ENCODE measurements at places on chromosomes 4 and X.

DNA sequence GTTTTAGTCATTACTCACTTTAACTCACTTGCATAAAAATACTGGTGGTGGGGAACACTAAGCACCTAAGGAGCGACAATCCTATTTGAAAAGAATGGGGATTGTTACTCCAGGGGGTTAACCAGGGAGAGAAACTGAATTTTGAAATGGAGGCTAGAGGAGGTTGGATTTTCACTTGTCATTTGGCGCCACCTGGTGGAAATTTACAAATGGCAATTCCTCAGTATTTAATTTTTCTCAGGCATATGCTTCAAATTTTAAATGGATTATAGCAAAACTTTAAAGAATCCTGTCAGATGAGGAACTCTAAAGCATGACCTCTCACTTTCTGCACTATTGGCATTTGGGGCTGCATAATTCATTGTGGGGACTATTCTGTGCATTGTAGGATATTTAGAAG lies 2.7 kb upstream of the GEMIN8 start:
- DNase-seq, result peak; percentile 62

DNA sequence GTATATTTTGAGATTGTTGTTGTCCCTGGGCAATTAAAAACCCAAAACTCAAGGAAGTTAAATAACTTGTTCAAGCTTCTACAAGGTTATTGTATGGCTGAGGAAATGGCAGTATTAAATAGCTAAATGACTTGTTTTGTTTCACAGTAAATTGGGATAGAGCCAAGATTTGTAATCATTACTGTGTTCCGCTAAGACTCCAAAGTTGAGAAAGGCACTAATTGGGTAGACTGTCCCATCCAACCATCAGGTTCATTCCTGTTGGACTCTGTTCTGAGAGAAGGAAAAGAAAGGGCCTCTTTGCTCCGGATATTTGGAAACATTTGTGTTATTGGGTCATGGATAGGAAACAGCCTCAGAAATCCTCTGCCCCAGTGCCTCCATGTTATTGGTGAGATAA lies 82.2 kb downstream of the DCLK2 start:
- DNase-seq, result no peak

- DNase-seq, result no peak
These were observed 65.5 kb downstream of the ZNF81 start for GRCh38 chrX:47902161-47902560.

GRCh38 chrX:108000751-108001150 lies 18.6 kb upstream of the TEX13B start:
- DNase-seq, result no peak

DNA sequence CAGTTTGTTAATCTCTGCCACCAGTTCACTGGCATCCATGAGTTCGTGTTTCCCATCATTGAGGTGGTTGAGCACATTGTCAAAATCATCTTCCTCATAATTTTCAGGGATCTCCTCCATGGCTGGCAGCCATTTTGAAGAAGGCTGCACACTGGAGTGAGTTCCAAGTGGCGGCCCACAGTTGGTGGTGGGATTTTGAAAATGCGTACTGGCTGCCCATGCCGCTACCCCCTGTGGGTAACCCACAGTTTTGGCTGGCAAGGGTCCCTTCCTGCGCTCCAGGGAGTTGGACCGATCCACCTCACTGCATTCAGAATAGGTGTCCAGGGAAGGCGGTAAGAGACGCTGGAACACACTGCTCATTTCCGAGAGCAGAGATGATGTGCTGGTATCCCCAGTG lies 11.2 kb downstream of the PCDH18 start:
- no peak for DNase-seq

DNA sequence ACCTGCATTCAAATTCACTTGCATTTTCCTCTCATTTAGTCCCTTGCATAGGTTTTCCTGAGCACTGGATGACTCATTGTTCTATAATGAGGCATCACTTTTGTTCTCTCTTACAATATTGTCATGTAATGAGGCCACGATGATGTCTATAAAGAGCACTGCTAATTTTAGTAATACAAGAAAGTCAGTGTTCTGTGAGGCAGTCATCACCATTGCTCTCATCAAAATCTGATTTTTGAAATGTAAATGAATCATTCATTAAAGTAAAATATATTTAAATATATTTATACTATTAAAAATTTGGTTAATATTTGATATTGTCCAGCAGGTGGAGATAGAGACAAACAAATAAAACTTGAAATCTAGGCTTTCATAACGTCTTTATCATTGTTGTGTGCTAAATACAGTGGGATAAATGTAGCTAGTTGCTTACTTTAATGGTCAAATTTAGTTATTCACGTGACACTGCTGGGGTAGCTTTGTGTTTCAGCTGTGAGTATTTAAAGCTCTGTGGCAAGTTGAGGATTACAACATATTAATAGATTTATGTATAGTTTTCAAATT lies 15.4 kb downstream of the HMGB2 start:
- DNase-seq, result no peak

DNA sequence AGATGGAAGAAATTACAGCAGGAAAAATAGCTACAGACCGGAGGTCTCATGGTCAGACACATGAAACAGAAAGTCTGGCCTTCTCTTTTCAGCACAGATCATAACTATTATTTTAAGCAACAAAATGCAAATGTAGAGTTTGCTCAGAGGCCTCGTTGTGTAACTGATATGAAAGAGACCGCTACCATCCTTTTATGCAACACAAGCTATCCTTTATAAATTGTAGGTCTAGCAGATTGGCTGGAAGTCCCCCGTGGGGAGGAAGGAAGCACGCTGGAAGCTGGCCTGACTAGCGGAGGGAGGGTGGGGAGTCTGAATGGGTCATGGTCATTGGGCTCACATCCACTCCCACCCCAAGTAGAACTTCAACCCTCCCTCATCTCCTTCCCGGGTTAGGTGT lies 27.7 kb downstream of the DMP1 start:
- DNase-seq, result no peak

DNA sequence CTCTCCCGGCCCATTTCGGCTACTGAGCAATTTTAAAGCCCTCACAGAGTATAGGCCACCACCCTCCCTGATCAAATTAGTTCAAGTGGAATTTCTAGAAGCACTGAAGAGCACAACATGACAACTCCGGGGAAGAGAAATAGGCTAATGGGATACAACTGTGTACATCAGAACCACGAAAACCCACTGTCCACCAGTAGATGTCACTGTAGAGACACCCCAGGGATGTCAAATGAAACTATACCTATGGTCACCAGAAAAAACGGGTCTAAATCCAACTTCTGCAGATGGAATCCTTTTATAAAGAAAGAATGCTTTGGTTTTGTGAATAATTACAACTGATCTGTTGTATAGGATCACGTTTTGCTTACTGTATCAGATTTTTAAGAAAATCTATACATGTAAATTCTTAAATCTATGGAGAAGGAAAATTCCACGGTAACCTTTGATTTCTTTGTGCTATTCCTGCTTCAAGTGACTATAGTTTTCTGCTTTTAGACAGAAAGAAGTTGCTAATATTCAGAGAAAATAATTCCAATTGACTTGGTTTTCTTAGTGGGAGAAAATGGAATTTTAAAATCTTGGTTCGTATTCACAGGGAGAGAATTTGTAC lies 29.5 kb upstream of the MAP3K15 start:
- DNase-seq, result no peak

DNA sequence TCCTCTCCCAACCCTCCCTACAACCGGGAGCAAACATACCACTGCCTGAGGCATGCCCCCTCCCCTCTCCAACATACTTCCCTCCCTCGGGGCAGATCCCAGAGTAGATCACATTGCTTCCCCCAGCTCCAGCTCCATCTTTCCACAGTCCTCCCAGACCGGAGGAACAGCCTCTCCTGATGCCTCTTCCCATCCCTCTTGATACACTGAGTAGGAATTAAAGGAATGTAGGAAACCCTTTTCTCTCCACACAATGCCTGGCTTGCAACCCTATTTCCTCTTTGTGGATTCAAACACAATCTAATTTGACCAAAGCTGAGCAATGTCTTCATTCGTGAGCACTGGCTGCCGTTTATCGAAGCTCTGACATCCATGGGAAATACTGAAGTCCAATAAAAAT lies 339.8 kb downstream of the BCOR start:
- no peak for DNase-seq

DNA sequence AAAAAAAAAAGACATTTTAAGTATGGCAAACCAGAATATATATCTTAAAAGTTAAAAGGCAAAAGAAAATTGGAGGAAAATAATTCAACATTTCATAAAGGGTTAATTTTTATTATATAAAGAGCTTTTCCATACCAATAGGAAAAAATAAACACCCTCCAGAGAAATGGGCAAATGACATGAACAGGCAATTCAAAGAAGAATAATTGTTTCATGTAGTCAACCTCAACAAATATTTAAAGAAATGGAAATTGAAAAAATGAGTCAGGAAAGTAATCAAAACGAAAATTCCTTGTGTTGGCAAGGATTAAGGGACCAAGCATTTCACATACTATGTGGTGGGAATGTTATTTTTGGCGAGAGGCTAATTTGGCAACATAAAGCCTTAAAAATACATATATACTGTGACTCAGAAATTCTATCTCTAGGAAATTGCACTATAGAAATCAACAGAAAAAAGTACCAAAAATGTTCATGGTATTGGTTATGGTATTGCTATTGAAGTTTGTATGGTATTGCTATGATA lies 87.6 kb downstream of the HAUS3 start:
- DNase-seq, result no peak

DNA sequence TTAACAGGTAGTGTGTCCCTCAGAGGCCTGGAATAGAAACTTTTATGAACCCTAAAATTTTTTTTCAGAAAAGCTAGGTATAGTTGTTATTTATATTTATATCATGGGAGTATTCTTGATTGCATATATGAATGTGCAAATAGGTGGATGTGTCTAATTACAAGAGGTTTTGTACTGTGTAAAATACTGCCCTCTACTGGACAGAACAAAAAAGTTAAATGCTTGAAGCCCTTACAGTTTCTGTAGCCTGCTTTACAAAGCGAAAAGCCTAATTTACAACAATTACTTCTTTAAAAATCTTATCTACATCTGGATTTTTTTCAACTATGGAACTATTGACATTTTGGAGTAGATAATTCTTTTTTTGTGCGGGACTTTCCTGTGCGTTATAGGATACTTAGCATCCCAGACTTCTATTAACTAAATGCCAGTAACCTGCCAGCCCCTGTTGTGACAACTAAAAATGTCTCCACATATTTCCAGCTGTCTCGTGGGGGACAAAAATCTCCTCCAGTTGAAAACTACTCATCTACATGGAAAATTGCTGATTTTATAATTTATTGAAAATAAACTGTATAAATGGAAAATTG lies 35.1 kb downstream of the ENPEP start:
- DNase-seq, result no peak

DNA sequence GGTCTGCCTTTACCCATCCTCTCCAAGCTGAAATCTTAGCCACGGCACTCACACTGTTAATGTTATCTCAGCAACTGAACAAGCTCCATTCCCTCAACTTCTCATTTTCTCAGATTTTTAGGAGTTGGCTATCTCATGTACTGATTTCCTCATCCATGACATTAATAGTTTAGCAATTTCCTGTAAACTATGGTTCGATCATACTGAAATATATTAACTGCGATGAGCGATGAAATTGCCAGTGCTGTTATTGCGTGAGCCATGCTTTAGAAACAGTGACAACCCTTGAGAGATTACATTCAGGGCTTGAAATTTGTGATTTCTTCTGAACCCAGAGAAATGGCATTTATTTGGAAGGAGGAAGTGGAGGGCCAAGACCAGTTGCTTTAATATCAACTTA lies 223.7 kb downstream of the GPAT3 start:
- DNase-seq, result no peak

DNA sequence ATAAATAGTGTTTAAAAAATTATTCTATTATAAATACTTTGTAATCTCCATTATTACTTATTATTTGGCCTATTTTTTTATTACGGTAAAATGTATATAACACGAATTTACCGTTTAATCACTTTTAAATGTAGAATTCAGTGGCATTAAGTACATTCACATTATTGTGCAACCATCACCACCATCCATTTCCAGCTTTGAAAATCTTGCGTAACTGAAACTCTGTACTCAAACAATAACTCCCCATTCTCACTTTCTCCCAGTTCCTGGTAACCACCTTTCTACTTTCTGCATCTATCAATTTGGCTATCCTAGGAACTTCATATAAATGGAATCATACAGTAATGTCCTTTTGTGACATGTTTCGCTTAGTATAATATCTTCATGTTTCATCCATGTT lies 45.7 kb downstream of the PASD1 start:
- DNase-seq, result no peak

DNA sequence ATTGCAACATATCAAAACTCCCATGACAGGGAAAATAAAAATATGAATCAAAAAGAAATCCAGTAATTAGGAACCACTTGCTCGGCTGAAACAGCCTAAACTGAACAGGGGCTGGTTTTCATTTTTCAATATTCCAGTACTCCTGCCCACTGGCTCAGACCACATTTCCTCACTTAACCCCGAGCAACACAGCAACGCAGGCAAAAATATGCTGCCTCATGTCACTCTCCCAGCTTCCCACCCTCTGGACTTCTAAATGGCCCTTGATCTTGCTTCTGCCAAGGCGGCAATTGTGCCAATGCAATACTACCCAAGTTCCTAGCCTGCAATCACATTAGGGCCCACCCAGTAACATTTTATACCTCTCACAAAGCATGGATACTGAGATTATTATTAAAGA lies 30.6 kb downstream of the USP46 start:
- DNase-seq, result no peak

- DNase-seq, result no peak
These were observed 5.3 kb upstream of the MAMLD1 start for GRCh38 chrX:150357790-150358189.

DNA sequence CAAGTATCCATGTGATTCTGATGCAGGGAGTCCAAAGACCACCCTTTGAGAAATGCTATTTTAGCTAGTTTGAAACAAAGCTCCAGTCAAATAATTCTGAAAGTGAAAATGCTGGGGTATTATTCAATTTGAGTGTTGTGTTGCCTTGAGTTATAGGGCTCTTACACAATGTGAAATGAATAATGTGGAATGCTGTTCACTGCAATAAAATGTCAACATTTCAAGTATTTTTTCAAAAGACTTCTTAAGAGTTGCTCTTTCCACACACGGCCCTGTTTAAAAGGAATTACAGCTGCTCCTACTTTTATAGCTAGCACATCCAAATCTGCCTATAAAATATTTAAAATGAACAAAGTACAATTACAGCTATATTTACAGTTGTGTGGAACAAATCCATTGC lies 27.5 kb upstream of the PLS3 start:
- DNase-seq, result no peak

DNA sequence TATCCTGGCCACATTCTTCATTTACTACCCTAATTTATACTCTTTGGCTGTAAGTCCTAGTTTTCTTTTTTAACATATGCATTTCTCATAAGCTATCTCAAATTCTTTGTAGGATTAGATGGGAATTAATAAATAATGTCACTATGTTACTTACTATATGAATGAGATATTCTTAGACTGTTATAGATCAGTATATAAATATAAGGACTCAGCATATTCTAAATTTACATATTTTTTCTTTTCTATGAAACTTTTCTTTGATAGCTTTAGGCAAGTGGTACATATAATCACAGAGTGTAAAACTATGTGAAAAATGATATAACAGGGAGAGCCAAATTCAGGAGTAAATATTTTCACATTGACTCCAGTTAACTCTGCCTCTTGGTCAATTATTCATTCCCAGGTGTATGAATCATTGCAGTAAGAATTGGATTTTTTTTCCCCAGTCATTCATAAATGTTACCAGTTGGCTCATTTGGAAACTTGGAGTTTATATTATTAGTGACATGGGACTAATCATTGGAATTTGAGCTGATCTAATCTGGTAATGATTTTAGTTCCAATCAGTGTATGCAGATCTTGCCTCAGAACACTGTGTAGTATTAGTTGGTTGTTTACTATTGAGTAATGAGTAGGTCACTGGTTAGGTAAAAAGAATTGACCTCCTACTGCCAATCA lies 25.3 kb downstream of the FHIP1A start:
- DNase-seq, result no peak

GRCh38 chr4:140111256-140111655 lies 42.7 kb downstream of the MAML3 start:
- DNase-seq, result no peak

All from T-helper 9 cell (primary cell).